Stimulated activated CD8-positive, alpha-beta memory T cell treated with anti-CD3 and anti-CD28 coated beads, Interleukin-4, amount 100 ng/mL, for 1 hour (primary cell): ENCODE measurements at places on chromosomes 6 and 20.

GRCh38 chr20:44212792-44213191, 2.2 kb upstream of the OSER1 start:
- DNase-seq = no peak

DNA sequence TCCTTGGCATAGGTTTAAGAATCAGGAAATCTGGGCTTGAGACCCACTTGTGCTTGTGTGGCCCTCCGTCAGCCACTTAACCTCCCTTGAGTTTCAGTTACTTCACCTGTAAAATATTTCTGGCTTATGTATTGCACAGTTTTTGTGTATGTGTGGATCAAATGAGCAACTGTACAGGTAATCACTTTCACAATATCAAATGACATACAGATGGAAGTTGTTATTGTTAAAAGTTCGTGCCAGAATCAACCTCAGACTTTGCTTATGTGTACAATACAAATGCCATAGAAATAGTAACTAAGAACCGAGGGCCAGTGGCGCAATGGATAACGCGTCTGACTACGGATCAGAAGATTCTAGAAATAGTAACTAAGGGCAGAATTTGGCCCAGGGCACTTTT, 65.6 kb upstream of the KIF13A start:
- DNase-seq = no peak

DNA sequence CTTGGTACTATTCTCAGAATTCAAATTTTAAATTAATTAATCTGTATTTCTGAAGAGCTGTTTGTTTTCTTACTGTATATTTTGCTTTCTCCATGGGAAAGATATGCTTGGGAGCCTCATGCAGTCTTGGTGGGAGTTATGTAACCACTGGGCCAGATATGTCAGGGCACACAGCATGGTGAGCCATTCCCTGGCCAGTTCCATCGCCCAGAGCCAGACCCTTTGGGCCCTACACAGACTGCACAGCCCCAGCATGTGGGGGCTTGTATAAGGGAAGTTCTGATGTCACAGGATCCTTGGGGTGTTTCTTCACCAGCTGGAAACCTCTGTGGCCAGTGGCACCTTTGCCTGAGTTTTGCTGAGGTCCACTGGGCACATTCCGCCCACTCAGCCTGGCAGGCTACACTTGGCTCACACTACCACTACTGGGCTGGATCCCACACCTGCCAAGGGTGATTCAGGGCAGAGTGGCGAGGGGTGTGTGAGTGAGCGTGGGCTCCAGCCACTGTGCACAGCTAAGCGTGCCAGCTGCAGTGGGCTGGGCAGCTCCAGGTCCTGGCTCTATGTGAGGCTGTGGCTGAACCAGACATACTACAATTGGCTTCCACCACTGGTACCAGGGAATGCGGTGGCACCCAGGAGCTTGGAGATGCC, 293.5 kb downstream of the ARHGAP18 start:
- no peak for DNase-seq

GRCh38 chr6:130293800-130294199, 71.0 kb upstream of the SAMD3 start:
- DNase-seq = no peak

GRCh38 chr6:15607603-15608002, 55.2 kb downstream of the DTNBP1 start:
- DNase-seq = no peak

DNA sequence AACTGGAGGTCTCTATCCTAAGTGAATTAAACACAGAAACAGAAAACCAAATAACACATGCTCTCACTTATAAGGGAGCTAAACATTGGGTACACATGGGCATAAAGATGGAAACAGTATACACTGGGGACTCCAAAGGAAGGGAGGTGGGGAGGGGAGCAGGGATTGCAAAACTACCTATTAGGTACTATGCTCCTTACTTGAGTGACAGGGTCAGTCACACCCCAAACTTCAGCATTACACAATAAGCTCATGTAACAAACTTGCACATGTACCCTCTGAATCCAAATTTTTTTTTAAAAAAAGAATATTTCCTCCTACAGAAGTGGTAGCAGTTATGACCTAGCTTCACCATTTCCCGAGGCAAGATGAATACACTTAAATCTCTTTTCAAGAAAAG, 49.5 kb upstream of the MYLIP start:
- no peak for DNase-seq

- DNase-seq = no peak
Measured at GRCh38 chr6:3751730-3752530, 417 bp upstream of the PXDC1 start.

DNA sequence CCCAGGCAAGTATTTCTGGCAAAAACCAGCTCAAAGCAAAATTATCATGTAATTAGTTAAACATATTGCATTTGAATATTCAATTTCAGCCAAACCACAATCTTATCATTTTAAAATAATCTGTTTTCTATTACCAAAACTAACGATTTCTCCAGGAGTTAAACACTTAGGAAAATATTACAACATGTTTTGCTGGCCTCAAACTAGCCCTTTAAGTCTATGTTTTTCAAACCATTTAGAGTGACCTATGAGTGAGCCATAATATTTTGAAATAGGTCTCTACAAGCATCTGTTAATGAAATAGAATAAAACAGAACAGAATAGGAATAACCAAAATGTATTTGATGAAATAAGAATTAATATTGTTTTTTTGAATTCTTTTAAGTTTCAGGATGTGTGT, 370.9 kb downstream of the COL12A1 start:
- no peak for DNase-seq

DNA sequence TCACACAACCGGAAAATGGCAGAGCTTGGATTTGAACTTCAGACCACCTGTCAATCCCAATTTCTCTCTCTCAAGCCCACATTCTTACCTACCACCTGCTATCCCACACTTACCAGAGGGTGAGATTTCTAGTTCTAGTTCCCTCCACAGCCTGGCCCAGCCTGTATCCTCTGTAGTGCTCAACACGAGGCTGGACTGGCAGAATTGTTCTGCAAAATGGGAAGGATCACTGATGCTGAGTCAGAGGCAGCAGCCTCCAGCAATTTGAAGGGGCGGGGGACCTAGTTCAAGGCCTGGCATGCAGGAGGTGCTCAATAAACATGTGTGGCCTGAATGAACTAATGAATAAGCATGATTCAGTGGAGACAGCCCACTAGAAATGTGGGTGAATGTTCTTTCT, 53.6 kb upstream of the TTPAL start:
- no peak for DNase-seq

- DNase-seq = no peak
Measured at GRCh38 chr6:169972736-169973135, 221.3 kb downstream of the ERMARD start.

GRCh38 chr6:129138739-129139405, 255.9 kb downstream of the LAMA2 start:
- DNase-seq = no peak

DNA sequence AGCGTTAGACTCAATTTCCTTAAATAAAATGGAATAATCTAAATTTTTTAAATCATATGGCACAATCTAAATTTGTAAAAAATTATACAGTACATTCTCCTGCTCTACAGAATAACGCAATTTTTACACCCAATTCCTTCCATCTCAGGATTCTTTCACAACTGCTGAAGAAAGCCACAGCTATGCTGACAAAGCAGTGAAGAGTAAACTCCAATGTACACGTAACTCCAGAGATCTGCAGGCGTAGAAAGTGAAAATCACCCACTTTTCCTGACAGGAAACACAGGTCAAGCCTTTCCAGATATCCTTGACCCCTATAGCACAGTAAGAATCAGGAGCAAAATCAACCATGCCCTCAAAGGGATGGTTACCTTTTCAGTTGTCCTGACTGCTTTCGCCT, 27.4 kb downstream of the EPHA7 start:
- DNase-seq = no peak

- no peak for DNase-seq
Measured at GRCh38 chr6:100176311-100176950, 182.4 kb upstream of the MCHR2 start.

DNA sequence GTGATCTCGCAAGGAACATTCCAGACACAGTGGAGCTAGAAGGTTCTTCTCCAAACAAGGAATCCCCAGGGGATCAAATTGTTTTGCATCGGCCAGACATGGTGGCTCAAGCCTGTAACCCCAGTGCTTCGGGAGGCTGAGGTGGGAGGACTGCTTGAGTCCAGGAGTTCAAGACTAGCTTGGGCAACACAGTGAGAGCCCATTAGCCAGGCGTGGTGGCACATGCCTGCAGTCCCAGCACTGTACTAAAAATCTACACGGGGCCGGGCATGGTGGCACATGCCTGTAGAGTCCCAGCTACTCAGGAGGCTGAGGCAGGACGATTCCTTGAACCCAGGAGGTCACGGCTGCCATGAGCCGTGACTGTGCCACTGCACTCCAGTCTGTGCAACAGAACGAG, 15.3 kb downstream of the GMEB2 start:
- DNase-seq = no peak

DNA sequence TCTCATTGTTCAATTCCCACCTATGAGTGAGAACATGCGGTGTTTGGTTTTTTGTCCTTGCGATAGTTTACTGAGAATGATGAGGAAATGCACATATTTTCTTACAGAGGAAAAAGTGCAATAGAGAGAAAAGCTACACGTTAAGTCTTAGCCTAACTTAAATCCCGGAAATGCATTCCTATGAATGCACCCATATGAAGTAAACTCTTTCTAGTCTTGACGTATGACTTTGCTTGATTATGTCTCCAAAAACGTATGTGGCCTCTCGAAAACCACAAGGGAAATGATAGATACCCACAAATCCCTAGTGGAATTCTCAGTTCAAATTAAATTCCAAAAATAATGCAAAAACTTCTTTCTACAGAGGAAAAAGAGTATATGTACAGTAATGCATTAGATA, 90.7 kb upstream of the SASH1 start:
- DNase-seq = no peak

DNA sequence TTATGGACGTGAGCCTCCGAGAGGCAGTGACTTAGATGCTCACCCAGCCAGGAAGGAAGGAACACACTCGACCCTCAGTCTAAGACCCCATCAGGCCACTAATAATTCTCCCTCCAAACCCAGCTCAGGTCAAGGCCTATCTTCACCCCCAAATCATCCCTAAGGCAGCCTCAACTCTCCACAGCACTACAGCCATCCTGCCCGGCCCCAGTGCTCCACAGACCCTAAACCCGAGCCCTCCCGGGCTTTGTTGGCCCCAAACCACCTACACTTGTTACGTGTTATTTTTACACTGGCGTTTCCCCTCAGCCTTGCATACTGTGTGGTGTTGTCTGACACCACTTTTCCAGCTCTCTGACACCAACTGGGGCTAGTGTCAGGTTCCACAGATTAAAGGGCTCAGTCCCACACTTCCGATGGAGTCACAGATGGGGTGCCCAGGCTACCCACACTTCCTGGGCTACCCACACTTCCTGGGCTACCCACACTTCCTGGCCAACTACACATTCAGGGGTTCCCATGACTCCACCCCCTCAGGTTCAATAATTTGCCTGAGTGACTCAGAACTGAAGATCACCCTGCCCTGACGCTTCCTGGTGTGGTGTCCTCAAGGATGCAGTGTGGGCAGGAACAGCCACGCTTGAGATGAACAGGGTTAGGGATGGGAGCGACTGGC, 25.3 kb downstream of the RBCK1 start:
- DNase-seq = peak; percentile 20

DNA sequence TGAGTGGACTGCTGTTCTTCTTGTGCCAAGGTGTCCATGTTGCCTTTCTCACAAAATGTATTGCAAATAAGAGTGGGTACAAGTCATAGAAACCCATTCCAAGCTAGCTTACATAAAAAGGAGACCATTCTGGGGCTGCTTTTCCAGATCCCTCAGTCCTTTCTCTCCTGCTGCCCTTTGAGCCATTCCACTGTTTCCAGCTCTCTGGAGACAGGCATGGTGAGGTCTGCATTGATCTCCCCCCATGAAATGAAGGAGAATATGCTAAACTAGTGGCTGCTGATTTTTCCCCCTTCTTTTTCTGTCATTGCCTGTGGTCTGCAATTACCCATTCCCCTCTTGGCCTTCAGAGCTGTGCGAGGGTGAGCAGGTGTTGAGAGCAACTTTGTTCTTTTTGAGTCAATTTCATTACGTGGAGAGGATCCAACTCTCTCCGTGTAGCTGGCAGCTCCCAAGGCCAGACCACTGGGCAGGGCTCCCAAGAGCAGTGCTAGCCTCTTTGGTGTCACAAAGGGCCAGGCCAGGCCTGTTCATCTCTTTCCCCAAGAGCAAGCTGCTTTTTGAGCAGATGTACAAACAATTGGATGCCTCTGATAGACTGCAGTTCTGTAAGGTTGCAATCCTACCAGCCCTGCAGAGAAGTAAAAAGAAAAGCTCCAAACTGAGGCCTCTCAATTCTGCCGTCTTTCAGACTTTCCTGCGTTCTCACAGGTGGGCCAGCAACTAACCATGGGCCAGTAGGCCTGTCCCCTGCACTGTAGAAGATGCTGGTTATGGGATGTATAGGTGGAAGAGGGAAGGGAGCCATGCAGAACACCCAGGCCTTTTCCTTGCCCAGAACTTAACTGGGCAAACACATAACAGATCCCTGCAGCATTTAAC, 96.1 kb upstream of the ARMC2 start:
- no peak for DNase-seq

DNA sequence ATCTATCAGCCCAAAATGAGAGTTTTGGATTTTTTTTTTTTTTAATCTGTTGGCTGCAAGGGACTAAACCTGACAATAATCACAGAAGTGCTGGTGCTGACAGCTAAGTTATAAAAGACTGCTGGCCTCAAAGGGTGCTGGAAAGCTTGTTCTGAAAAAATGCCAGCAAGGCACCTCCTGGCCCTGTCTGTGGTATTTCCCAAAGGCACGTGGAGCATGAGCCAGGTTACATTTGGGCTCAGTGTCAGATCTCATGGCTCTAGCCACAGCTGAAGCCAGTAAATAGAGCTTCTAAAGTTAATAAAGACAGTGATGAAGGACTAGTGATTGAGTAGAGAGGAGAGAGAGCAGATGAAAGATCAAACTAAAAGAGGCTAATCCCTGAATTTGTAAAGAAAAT, 178.9 kb downstream of the FUT9 start:
- DNase-seq = no peak

DNA sequence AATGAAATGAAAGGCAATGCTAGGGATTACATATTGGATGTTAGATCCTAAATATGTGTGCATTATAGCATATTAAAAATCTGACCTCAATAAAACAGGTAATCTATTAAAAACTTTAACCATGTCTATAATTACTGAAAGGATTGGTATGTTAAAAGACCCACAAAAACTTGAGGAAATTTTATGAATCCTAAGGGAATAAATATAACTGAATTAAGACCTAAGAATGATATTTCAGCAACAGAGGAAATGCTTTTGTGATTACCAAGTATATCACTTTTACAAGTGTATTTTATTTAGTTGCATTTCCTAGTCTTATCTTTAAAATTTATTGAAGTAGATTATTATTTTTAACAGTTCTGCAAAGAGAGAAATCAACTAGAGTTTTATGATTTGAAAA, 571.5 kb downstream of the HDGFL1 start:
- no peak for DNase-seq
